ENCODE measurements at places on chromosomes 12 and 14.

DNA sequence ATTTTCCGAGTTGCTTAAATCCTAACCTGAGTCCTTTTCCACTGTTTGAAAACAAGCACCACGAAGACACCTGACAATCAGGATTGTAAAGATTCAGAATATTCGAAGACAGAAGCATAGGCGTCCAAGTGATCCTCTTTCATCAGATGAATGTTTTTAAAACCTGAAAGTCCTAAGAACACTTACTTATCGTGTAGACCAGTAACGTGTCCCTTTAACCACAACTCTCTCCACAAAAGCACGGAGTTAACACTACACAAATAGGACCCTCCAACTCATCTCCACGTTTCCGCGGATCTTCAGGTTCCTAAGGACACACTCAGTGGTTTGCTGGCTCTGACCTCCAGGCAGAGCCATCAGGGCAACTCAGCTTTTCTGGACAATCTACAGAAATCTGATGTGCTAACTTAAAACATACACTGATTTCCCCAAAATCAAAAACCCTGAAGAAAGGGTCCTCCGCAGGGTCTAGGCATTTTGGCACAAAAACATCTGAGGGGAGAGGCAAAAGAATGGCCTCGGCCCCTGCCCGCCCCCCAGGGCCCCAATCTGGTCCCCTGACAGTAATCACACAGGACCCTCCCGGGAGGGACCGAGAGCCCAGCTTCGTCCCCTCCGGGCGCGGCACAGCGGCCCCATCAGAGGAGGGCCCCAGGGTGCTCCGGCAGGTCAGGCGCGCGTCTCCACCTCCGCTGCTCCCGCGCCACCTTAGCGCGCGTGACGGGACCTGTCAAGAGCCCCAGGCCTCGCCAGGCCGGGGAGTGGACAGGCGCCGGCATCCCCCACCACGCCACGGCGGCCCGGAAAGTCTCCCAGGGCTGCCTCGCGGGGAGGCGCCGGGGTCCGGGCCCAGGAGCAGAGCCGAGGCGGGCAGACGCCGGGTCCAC lies 925 bp downstream of the DICER1 start:
- DNase-seq, result peak; percentile 5

DNA sequence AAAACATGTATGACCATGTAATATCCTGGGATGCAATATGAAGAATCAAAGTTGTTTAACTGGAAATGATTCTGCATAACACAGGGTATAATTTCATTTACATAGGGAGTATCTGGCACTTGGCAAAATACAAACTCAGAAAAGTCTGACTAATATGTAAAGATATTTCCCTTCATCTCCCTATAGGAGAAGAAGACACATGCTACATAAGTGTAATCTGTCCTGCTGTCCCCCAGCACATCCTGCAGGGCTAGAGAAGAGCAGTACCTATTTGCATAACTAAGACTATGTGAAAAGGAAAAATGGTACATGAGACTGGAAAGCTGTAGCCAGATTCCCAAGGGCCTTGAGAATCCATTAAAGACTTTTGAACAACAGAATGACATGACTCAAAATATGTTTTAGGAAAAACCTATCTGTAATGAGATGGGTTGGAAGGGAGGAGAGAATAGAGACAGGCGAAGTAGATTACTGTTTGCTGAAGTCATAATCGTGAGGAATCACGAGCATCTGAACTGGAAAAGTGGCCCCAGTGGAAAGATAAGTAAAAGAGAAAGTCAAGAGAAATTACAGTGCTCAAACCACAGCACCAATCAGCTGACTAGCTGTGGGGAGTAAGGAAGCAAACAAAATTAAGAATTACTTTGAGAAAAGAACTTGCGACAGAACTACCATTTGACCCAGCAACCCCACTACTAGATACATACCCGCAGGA lies 155.1 kb upstream of the HMGA2 start:
- no peak for DNase-seq

DNA sequence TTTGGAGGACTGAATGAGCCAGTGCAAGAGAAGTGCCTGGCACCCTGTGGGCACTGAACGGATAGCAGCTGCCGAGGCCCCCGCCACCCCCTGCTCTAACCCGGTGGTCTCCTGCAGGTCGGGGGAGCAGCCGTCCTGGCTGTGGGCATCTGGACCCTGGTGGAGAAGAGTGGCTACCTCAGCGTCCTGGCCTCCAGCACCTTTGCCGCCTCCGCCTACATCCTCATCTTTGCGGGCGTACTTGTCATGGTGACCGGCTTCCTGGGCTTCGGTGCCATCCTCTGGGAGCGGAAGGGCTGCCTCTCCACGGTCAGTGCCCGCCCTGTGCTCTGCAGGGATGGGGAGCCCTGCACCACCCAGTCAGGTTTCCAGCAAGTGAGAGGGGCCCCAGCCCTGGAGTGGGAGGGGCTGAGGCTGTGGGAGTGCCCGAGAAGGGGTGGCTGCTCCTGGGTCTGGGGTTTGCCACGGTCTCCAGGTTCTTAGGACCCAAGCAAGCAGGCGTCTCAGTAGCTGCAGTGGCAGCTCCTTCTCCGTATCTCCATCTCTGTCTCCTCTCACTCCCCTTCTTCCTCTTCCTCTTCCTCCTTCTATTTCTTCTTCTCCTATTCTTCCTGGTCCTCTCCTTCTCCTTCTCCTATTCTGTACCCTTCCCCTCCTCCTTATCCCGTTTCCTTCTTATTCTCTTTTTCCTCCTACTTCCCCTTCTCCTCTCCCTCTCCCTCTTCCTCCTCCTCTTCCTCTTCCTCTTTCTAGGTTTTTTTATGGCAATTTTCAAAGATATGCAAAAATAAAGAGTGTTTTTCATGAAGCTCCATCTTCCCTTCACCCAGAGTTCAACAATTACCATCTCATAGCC lies 37.4 kb downstream of the TSPAN11 start:
- no peak for DNase-seq

DNA sequence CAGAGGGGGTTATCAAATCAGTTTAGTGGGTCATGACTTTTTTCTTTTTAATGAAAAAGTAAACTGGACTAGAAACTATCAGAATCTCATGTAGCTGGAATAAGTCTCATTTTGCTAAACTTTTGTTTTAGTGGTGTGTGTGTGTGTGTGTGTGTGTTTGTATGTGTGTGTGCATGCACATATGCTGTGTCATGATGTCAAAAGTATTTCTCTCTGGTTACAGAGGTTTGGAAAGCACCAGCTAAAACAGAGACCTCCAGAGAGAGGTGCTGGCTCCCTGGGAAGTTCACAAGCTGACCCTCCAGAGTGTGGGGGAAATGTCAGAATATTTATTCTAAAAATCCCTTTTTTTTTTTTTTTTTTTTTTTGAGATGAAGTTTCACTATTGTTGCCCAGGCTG lies 114.7 kb downstream of the LGMN start:
- DNase-seq, result no peak

DNA sequence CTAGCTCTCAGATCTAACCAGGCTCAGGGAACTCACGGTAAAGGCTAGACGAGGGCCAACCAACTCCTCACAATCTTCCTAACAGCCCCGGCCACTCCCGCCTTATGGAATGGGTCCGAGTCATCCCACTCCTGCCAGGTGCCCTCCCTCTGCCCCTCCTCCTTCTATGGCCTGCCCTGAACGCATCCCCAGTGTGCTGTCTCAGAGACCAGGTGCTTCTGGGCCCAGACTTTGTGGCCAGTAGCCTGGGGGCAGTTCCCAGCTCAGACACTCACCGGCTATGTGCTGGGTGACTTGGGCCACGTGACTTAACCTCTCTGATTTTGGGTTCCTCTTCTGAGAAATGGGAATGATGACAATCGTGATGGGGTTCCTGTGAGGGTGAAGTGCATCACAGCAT lies 22.5 kb downstream of the PAPLN start:
- DNase-seq, result no peak

DNA sequence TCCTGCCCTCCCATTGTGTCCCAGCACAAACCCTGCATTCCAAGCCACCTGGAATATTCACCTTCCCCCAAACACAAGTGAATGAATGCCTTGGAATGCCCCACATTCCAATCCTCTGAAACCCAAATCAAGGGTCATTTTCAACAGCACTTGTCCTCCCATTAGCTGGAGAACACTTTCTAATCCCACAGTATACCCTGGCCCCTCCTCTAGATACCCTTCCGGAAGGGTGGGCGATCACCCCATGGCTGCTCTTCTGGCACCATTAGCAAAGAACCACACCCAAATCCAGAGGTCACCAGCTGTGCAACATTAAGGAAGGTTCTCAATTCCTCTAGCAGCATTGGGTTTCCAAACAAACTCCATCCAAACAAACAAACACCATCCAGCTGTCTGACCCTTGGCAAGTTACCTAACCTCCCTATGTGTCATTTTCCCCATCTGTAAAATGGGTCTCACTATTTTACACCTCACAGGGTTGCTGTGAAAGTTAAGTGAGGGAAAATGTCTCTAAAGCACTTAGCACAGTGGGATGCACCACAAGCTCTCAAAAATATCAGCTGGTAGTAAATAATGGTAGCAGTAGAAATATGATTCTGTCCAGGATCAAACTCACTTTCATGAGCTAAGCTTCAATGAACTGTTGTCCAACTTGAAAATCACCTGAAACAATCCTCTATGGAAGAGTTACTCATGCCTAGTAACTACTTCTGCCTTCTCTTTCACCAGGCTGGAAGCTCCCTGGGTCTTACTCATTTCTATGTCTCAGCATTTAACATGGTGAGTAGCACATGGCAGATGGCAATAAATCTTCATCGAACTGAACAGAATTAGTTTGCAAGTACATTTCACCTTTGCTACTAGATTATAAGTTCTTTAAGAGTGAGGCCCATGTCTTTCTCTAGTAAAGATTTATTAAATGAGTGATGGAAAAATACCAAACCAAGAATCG lies 5.3 kb downstream of the NUAK1 start:
- no peak for DNase-seq

GRCh38 chr14:56379956-56380355 lies 199.6 kb upstream of the TMEM260 start:
- DNase-seq, result no peak

GRCh38 chr12:62767496-62767895 lies 167.5 kb downstream of the PPM1H start:
- no peak for DNase-seq

- DNase-seq, result no peak
These were observed 35.2 kb downstream of the RILPL1 start for GRCh38 chr12:123498126-123498825.

GRCh38 chr12:64635356-64635998 lies 25.2 kb downstream of the RASSF3 start:
- no peak for DNase-seq

GRCh38 chr12:49342066-49342913 lies 4.4 kb upstream of the DNAJC22 start:
- DNase-seq, result peak; percentile 84

GRCh38 chr12:121799842-121800693 lies 3.7 kb upstream of the SETD1B start:
- no peak for DNase-seq

- no peak for DNase-seq
These were observed 3.5 kb downstream of the RPS6KL1 start for GRCh38 chr14:74919421-74920165.

DNA sequence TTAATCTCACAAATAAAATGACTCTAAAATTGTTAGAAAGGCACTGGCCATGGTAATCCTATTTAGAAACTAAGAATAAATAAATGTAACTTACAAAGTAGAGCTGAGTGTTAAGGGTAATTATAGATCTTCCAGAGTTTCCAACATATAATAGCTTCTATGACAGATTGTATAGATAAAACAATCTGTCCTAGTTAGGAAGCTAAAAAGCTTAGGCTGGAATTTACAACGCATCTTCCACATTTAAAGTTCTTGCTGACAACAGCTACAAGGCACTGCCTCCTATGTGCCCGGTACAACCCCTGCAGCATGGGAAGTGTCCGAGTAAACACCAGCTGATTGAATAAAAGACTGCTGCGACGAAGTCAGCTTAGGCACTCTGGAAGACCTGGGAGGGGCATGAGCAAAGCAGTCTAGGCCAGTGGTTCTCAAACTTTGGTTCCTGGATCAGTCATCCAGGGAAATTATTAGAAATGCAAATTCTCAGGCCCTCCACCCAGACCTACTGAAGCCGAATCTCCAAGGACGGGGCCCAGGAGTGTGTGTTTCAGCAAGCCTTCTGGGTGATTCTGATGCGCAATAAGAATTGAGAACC lies 635.6 kb upstream of the TBX3 start:
- DNase-seq, result no peak
